GM19239 (cell line): ENCODE measurements at places on chromosomes 13 and 19.

GRCh38 chr19:18170714-18171255, 2.8 kb upstream of the IFI30 start:
- no peak for DNase-seq

DNA sequence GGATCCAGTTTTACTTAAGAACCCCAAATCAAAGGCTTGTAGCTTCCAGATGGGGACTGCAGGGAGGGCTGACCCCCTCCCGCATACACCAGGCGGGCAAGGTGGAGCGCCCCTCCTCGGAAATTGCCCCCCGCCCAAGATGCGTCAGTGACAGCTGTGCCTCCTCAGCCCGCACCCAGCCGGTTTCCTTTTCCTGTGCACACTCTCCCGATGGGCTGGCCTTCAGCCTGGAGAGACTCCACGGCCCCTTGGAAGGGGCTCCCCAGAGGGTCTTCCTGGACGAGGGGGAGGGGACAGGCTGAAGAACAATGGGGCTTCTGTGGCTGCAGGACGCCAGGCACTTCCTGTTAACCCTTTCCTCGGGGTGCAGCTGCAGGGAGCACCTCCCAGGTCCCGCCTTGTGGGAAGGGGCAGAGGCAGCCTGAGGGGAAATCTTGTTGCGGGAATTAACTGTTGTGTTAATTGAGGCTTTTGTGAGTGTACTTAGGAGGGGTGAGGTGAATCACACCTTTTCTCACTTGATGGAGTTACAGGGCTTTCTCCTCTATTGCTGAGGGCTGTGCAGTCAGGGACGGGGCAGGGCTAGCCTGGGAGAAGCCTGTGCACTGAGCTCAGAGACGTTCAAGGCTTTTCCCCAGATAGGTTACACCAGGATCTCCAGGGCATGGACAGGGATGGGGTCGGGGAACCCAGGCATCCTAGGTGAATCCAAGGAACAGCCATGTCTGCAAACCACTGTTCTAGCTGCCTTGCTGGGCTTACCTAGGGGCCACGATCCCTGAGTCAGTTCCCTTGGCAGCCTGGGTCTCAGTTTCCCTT, 14.3 kb downstream of the IER2 start:
- DNase-seq, result no peak

GRCh38 chr19:50007947-50008346, 17.2 kb downstream of the VRK3 start:
- DNase-seq, result no peak

DNA sequence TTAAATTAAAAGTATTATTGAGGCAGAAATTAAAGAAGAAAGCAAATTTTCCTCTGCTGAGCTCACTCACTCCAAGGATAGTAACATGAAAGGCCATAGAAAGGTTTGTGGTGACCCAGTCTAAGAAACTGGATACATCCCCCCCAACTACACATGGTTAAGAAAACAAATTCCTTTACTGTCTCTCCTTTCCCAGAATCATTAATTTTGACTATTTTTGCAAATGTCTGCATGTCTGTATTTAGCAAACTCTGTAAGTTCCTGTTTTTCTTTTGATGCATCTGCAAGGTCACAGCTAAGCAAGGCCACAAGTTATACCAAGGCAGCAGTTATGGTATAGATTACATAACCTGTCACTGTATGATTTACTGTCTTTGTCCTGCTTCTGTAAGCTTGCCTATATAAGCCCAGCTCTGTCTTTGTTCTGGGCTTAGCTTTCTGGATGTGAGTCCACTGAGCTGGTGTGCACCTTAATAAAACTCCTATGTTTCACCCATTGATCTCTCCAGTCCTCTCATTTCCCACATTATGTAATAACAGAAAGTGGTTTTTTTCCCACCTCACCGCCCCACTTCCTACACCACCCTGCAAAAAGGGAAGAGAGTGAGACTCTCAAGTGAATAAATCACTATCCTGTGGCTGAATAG, 8.5 kb upstream of the ZNF83 start:
- DNase-seq, result no peak

DNA sequence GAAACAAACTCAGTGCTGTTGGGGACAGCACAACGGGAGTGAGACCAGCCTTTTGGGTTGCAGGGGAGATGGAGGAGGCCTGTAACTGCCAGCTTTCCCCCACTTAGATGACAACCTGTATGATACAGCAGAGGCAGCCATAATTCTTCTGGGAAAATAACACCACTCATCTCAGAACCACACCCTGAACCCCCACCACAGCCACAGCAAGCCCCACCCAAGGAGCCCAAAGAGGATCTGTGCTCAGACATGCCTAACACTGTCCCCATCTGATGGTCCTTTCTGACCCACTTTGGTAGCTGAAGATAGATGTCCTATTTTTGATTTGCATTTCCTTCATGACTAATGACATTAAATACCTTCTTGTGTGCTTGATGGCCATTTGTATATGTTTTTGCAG, 15.4 kb downstream of the LGALS13 start:
- no peak for DNase-seq

- no peak for DNase-seq
Measured at GRCh38 chr19:41652250-41652649, 25.4 kb upstream of the CEACAM4 start.

DNA sequence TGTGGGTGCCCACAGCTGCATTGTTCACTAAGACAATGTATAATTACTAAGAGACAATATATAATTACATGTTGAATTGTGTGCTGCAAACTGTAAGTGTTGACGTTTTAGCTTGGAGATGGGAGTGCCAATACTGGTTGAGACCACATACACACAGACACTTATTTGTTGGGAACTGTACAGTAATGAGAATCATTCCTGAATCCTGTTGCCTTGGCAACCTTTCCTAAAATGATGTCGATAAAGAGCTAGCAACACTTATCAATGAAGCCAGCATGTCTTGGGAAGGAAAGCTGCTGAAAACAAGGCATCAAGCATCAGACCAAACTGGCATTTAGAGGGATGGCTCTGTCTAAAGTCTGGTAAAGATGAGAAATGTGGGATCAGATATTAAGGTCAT, 51.3 kb downstream of the PCDH8 start:
- no peak for DNase-seq

GRCh38 chr13:110330491-110331011, 23.5 kb downstream of the COL4A2 start:
- DNase-seq, result no peak

- DNase-seq, result no peak
Measured at GRCh38 chr13:94218537-94218936, 260.9 kb downstream of the DCT start.

- no peak for DNase-seq
Measured at GRCh38 chr19:48308631-48309586, 16.4 kb upstream of the EMP3 start.

- DNase-seq, result peak; percentile 52
Measured at GRCh38 chr13:30395192-30396158, 26.8 kb upstream of the UBE2L5 start.

GRCh38 chr13:87459419-87459818, 211.8 kb upstream of the SLITRK5 start:
- no peak for DNase-seq

GRCh38 chr19:41993612-41994483, at the start of gene ATP1A3:
Gene ATP1A3, minus strand, starts transcription at chr19:41994230. Its CDS starts 154 bp downstream, at chr19:41994076.
- peak; percentile 78 for DNase-seq

DNA sequence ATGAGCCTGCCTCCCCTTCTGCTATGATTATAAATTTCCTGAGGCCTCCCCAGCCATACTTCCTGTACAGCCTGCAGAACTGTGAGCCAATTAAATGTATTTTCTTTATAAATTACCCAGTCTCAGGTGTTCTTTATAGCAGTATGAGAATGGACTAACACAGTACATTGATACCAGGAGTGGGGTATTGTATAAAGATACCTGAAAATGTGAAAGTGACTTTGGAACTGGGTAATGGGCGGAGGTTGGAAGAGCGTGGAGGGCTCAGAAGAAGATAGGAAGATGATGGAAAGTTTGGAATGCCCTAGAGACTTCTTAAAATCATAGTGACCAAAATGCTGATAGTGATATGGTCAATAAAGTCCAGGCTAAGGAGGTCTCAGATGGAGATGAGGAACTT, 32.8 kb downstream of the NEK5 start:
- no peak for DNase-seq

GRCh38 chr19:41744850-41745249, 10.5 kb upstream of the CEACAM6 start:
- no peak for DNase-seq

DNA sequence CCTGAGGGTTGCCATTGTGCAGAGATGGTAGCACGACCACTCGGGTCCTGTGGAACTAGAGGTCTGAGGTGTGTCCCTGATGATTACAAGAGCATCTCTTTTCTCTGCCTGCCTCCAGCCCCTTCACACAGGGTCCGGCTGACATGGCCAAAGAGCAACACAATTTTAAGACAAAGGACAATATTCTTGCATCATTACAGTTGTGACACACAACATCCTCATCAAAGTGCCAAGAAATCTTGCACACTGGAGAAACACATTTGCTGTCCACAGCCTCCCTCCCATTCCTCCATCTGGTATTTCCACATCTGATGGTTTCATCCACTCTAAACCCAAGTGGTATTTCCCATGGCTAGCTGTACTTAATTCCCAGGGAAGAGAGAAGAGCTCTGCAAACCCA, 12.8 kb downstream of the COL4A1 start:
- DNase-seq, result no peak

DNA sequence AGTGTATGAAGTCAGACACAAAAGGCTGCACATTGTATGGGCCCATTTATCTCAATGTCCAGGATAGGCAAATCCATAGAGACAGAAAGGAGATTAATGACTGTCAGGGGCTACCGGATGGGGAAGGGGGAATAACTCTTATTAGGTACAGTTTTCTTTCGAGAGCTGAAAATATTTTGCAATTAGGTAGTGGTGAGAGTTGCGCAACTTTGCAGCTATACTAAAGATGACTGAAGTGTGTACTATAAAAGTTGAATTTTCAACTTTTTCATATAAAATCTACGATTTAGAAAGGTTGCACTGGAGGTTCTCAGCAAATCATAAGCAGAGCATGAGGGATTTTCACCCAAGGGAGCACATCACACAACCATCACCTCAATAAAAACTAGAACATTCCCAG, 16.1 kb upstream of the SLC15A1 start:
- DNase-seq, result no peak
